ENCODE measurements at places on chromosomes 5 and 9.
A peak's percentile ranks its signal among the peaks of the same experiment; 100 is the strongest.

- peak overlapping the region; percentile 46 for H3K4me3 ChIP-seq
- peaks cover 33% of the 10 kb centered on the region for H3K4me1 ChIP-seq
- no peak for DNase-seq
- no peaks in the 10 kb centered on the region for H3K36me3 ChIP-seq
- no peaks in the 10 kb centered on the region for H3K27me3 ChIP-seq
These were observed 571 bp downstream of the CNTFR start for GRCh38 chr9:34588671-34589635.

DNA sequence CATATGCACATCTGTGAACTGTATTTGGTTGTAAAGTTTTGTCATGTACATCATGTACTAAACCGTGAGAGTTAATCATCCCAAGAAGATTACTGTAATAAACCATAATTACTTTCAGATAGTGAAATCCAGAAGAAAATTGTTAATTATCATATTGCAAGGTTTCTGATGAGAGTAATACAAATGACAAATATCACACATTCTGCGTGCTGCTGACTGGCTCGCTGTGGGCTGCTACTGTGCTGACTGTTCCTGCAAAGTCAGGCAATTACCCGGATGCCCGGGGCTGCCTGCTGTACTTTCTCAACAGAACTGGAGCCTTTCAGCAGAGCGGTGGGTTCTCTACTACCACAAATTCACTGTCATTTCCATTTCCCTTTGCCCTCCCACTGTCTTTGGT, 68.3 kb downstream of the SMARCA2 start:
- H3K4me1 ChIP-seq = no peaks in the 10 kb centered on the region
- H3K36me3 ChIP-seq = peaks cover 41% of the 10 kb centered on the region
- no peak overlapping the region for H3K4me3 ChIP-seq
- no peaks in the 10 kb centered on the region for H3K27me3 ChIP-seq
- no peak overlapping the region for H3K27ac ChIP-seq

- H3K4me3 ChIP-seq = no peak overlapping the region
- H3K27me3 ChIP-seq = no peaks in the 10 kb centered on the region
- H3K27ac ChIP-seq = no peak overlapping the region
- no peak for DNase-seq
These were observed 408.0 kb upstream of the DMAC1 start for GRCh38 chr9:8207596-8207995.

GRCh38 chr5:95555553-95555952, 652 bp downstream of the ARSK start:
- H3K4me1 ChIP-seq = no peaks in the 10 kb centered on the region
- H3K36me3 ChIP-seq = no peaks in the 10 kb centered on the region
- no peak for DNase-seq
- peak overlapping the region; percentile 74 for H3K4me3 ChIP-seq
- H3K27me3 ChIP-seq = no peaks in the 10 kb centered on the region
- H3K27ac ChIP-seq = peak overlapping the region; percentile 88

DNA sequence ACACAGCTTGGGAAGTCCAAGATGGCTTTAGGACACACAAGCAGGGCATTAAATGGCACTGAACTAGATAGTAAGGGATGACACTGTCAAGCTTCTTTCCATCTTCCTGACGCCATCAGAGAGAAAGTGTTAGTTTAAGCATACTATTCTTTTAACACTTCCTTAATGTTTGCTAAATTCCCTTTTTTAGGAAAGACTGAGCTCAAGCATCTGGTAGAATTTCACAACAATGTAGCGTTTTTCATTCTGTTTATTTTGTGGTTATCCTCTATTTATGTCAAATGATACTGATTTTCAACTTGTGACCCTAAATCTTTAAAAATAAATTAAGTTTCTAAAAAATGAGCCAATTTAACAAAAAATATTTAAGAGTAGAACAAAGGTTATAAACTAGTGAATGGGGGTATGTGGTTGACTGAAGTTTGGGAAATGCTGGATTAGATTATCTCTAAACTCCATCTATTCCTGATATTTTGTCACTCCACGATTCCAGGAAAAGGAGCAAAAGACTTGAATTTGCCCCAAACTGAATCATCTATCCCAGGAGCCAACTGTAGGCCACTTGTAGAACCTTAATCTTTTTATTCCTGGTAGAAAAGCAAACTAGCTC, 147.4 kb upstream of the KLF9 start:
- no peak overlapping the region for H3K4me3 ChIP-seq
- no peaks in the 10 kb centered on the region for H3K4me1 ChIP-seq
- no peak for DNase-seq
- H3K36me3 ChIP-seq = no peaks in the 10 kb centered on the region
- no peaks in the 10 kb centered on the region for H3K27me3 ChIP-seq

DNA sequence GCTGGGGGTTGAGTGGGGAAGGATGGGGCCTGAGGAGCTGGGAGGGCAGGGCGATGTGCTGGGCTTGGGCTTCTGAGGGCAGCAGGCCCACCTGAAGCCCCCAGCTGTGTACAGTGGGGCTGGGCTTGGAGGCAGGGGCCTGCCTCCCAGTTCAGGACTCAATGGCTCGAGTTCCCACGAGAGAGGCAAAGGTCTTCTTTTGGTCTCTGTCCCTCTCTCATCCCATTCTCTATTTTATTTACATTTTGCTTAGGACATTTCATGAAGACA, 180.6 kb downstream of the MACROH2A1 start:
- no peak overlapping the region for H3K27ac ChIP-seq
- DNase-seq = no peak
- no peak overlapping the region for H3K4me3 ChIP-seq
- H3K4me1 ChIP-seq = no peaks in the 10 kb centered on the region

GRCh38 chr5:179278119-179278518, 67.1 kb downstream of the ADAMTS2 start:
- H3K27me3 ChIP-seq = no peaks in the 10 kb centered on the region
- DNase-seq = no peak
- no peaks in the 10 kb centered on the region for H3K4me1 ChIP-seq
- no peaks in the 10 kb centered on the region for H3K36me3 ChIP-seq

- H3K27me3 ChIP-seq = no peaks in the 10 kb centered on the region
- H3K4me3 ChIP-seq = no peak overlapping the region
- no peaks in the 10 kb centered on the region for H3K36me3 ChIP-seq
- H3K4me1 ChIP-seq = no peaks in the 10 kb centered on the region
- no peak for DNase-seq
These were observed 14.5 kb downstream of the DOCK2 start for GRCh38 chr5:169651526-169651925.

DNA sequence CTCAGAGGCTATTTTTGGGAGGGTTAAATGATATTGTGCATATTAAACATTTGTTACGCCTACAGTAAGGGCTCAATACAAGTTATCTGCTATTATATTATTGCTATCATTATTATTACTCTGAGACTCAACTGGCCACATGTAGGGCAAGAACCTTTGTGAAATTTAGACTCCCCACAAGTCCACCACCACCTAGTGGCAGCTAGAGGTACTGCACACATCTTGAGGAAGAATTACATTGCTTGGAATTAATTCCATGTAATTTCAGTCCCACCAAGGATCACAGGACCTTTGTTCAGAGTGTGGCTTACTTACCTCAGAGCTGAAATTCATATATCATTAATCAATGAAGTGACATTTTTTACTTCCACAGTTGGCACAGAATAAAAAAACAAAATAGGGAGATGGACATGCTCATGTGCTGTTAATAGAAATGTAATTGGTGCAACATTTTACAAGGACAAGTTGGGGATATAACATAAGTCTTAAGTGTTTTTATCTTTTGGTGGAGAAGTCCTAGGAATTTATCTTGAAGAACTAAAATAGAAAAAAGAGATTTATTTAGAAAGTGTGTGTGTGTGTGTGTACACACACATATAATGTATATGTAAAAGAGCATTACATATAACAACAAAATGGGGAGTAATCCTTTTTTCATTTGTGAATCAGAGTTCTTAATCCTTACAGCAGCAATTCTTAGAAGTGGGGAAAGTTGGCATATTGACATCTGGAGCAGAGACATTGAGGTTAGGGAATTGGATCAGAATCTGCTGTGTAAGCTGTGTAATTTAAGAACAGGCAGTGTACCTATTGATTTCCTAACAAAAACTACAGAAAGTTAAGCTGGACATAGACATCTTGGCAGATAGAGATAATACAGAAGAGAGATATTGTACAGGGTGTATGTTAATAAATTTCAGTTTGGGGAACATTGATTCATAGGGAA, 11.2 kb downstream of the MSANTD3 start:
- no peaks in the 10 kb centered on the region for H3K4me1 ChIP-seq
- H3K27ac ChIP-seq = no peak overlapping the region
- H3K4me3 ChIP-seq = no peak overlapping the region

- H3K36me3 ChIP-seq = no peaks in the 10 kb centered on the region
- DNase-seq = no peak
- no peaks in the 10 kb centered on the region for H3K27me3 ChIP-seq
- no peaks in the 10 kb centered on the region for H3K4me1 ChIP-seq
- no peak overlapping the region for H3K27ac ChIP-seq
These were observed 75.1 kb downstream of the GABRB2 start for GRCh38 chr5:161471211-161471950.

DNA sequence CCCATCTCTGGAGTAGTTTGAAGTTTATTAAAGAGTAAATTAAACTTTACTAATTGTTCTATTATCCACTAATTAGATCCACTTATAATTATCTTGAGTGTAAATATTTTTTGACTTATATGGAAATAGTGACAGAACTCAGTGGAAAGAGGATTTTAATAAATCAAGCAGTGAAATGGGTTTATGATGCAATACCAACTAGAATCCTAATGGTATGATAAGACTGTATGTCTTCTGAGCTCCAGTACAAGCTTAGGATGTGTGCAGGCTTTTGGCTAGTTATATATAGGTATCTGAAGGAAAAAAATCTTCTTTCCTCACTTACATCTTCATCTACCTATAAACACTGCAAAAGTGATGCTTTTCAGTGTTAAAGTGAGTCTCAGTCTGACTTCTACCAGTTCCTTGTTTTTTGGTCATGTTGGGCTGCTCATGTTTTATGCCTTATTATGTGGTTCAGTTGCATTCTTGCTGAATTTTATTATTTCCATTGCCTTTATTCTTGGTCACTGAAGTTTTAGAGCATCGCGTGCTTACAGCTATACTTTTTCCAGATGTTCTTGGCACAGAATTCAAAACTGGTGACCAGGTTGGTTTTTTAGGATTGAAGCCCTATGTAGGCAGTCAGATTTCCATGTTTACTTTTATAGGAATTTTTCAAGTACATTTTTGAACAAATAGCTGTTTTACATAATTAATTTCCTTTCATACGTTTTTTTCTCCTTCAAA, 30.5 kb downstream of the XRCC4 start:
- no peaks in the 10 kb centered on the region for H3K27me3 ChIP-seq
- no peak overlapping the region for H3K27ac ChIP-seq
- DNase-seq = no peak
- no peaks in the 10 kb centered on the region for H3K36me3 ChIP-seq
- no peak overlapping the region for H3K4me3 ChIP-seq

DNA sequence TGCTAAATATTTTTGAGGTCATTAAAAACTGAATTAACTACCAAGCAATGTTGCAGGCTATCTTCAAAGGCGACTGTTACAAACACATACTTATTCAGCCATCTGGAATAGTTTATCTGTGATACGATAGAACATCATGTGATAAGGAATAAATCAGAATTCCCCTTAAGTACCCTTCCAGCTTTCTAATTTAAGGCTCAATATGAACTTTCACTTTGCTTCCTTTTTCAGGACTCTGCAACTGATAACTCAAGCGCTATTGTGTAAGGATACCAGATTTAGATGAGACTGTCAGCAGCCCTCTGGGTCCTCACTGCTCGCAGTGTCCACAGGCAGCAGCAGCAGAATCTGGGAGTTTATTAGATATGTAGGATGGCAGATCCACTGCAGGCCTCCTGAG, 416.3 kb downstream of the SPATA31D1 start:
- DNase-seq = no peak
- H3K4me1 ChIP-seq = no peaks in the 10 kb centered on the region
- no peaks in the 10 kb centered on the region for H3K27me3 ChIP-seq
- no peak overlapping the region for H3K4me3 ChIP-seq
- H3K27ac ChIP-seq = no peak overlapping the region

DNA sequence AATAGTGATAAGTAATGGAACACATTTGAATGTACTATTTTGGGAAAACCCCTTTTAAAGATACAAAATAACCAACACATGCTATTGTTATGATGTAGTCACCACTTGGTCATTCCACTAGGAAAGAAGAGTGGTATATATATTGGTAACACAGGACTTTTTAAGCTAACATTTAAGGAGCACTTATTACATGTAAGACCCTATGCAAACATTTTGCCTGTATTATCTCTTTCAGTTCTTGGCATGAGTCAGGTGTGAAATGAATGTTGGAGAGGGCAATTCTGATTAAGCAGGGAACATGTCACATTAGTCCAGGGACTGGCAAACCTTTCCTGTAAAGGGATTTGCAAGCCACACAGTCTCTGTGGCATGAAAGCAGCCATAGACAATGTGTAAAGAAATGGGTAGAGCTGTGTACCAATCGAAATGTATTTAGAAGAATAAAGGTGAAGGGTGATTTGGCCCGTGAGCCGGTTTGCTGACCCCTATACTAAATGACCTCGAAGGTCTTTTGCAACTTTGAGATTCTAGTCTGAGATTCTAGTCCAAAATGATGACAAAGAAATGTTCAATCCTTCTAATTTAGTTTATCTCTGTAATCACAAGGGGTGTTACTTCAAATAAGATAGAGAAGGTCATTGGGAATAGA, 15.3 kb downstream of the ABLIM3 start:
- H3K36me3 ChIP-seq = no peaks in the 10 kb centered on the region
- no peaks in the 10 kb centered on the region for H3K27me3 ChIP-seq
- no peak for DNase-seq
- peak overlapping the region; percentile 19 for H3K27ac ChIP-seq

GRCh38 chr9:129513282-129513681, 107.6 kb downstream of the C9orf50 start:
- no peak overlapping the region for H3K27ac ChIP-seq
- H3K4me3 ChIP-seq = no peak overlapping the region
- DNase-seq = no peak
- no peaks in the 10 kb centered on the region for H3K4me1 ChIP-seq
- H3K36me3 ChIP-seq = no peaks in the 10 kb centered on the region
- no peaks in the 10 kb centered on the region for H3K27me3 ChIP-seq

DNA sequence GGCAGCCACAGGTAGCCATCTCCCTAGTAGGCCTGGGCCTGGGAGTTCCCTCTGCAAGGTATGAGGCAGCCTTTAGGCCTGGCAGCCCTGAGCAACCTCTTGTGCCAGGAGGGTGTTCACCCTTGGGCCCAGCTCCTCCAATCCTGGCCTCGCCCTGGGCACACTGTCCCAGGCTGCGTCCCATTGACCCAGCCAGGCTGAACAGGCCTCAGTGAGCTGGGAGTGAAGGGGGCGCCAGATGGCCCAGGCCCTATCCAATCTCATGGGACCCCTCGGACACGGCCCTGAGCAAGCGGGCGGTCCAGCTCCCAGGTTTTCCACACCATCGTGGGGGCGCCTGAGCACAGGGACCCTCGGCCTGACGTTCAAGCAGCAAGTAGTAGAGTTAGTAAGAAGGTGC, 14.5 kb downstream of the SH3GLB2 start:
- no peaks in the 10 kb centered on the region for H3K4me1 ChIP-seq
- no peak overlapping the region for H3K4me3 ChIP-seq
- no peak overlapping the region for H3K27ac ChIP-seq
- DNase-seq = no peak

All from right lobe of liver (tissue), 6 donors.